ENCODE measurements at places on chromosomes 7 and 10. TPM values are rescaled to one million over a fixed set of nuclear protein-coding genes. Genes with fewer than 3 reads are reported as not detected.

DNA sequence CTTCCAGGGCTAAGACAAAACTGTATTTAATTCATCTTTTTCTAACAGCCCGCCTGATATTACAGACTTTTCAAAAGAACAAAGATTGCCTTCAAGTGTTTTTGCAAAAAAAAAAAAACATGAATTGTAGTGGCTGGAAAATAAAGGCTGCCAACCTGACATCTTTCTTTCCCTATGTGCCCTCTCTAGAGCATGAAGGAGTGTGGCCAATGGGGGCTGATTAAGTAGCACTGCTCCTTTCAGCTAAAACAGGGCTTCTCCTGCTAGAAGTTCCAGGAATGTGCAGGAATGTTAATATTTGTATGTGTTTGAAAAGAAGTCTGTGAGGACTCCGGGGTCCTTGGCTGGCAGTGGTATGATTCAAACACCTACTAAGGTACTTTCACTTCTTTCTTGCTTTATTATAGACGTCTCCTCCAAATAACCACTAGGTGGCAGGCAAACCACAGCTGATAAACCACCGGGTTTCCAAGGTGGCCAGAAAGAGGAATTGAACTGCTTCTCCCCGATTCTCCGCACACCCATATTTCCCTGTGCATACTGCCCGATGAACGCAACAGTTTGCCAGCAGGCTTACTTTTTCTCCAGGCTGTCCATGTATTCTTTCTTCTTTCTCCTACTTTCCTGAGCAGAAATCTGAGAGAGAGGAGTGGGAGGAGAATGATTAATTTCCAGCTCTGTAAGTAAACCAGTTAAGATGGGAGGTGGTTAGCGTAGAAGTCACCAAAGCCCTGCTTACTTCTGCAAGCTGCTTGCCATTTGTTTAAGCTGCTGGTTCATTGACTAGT, 56.8 kb upstream of the DGKI start:
- DNase-seq: peak; percentile 83

GRCh38 chr10:106857213-106857612, 307.3 kb downstream of the SORCS1 start:
- DNase-seq: no peak

GRCh38 chr7:11237742-11238141, 264.1 kb downstream of the PHF14 start:
- DNase-seq: no peak

GRCh38 chr7:95986178-95986764, 213.9 kb downstream of the DYNC1I1 start:
- DNase-seq: peak; percentile 91

DNA sequence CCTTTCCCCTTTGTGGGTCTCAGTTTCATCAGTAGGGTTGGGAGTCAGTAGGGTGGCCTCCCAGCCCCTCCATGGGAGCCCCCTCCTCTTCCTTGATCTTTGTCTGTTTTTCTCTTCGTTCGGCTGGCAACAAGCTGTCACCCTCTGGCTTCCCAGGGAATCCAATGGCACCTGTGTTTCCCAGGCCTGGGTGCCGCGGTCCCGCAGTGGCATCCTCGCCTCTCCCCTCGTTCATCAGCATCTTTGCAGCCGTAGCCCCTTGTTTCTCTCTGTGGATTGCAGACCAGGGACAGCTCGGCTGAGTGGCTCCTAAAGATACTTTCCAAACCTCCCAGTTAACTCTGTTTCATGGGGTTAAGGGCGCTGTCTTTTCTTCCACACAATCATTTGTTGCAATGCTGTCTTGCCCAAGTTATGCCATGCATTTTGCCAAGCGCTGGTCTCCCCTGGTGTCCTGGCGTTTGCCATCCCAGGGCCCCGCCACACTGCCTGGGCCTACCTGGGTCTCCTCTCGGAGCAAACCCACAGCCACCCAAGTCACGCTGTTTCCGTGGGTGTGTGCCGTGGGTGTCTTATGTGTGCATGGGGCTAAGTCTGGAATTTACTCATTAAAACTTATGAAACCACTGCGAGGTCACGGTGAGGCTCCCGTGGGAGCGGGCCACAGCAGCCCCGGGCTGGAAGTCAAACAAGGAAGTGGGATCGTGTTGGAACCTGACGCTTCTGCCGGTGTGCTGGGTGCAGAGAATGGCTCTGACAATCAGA, 189.4 kb upstream of the SHH start:
- DNase-seq: no peak

- peak; percentile 61 for DNase-seq
These were observed 3.4 kb upstream of the CEP41 start for GRCh38 chr7:130444234-130444633.

DNA sequence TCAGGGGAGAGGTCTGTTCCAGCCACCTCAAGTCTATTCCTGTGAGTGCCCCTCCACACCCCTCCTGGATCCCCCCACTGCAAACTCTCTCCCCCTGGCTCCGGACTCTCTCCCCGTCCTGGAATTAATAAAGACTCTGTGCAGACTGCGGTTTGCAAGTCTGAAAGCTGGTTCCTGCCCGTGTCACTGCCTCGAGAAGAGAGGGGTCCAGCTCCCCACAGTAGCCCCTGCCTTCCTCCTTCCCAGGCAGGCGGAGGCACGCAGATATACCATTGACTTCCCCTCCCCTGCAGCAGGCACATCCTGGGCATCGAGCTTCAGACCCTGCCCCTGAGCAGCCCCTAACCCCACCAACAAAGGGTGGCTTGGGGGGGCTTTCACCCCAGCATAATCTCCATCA, 2.2 kb upstream of the ELN start:
- DNase-seq: no peak

- peak; percentile 83 for DNase-seq
These were observed 46.9 kb downstream of the PRPF18 start for GRCh38 chr10:13633689-13634088.

- no peak for DNase-seq
These were observed 54.5 kb downstream of the CUL1 start for GRCh38 chr7:148753224-148753623.

GRCh38 chr7:36232971-36233550, 80.0 kb downstream of the EEPD1 start:
- DNase-seq: no peak

DNA sequence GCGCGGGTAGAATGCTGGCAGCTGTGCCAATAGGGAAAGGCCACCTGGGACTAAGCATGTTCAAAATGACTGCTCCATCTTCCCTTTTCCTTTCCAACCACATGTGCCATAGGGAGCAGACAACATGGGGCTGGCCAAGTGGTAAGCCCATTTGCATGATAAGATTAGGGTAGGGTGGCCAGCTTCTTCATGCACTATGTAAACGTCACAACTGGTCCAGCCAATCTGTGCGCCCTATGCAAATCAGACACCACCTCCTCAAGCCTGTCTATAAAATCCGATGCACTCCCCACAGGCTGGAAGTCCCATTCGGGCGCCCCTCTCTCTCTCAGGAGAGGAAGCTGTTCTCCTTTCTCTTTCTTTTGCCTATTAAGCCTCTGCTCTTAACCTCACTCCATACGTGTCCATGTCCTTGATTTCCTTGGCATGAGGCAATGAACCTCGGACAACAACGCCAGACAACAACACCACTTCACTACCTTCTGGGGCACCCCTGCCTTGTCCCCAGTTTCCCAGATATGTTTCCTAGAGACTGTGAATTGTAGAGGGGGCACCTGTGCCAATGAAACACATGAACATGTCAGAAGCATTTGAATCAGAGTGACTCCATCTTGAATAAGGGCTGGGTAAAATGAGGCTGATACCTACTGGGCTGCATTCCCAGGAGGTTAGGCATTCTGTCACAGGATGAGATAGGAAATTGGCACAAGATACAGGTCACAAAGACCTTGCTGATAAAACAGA, 19.1 kb upstream of the EXOC6 start:
- no peak for DNase-seq

DNA sequence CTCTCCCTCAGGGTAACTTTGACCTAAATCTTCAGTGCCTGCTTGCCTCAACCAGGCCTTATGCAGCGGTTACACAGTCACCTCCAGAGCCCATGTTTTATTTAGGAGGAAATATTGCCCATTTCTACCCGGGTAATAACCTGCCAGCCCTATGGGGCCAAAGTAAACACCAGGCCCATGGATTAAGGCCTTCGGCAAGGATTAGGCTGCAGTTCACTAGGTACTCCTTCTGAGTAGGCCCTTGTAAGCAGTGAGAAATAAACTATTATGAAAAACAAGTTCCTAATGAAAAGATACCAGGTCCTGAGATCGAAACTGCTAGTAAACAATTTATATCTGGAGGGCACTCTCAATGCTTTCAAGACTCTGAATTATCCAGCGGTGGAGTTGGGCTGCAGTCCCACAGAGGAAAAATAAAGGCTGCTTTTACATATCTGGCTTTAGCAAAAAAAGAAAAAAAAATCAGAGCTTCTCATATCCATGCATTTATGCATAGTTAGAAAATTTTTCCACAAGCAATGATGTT, 3.7 kb upstream of the HOXA10 start:
- no peak for DNase-seq

- DNase-seq: no peak
These were observed 7.8 kb downstream of the STK31 start for GRCh38 chr7:23717788-23718187.

DNA sequence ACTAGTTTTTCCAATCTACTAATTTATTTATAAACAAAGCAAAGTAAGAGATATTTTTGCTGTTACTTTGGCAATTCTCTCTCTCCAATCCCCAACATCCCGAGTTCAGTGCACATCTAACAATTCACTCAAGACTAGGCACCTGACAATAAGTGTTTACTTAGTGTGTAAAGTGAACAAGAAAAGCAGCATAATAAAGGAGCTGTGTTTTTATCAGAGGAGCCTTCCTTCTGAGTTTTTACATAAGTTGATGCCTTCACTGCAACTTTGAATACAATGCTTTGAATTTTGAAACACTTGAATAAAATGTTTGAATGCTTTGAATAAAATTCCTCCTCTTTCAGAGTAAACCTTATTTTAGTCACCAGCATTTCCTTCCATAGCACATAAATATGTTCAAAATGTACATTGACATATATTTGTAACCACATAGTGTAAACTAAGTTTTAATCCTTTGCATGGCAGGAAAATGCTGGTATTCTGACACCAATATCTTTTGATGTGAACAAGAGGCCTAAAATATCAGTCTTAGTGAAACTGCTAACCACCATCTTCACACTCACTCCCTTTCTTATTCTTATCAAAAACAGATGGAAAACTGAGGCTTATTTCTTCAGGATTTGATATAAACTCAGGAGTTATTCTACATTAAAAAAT, 11.4 kb downstream of the PDK4 start:
- DNase-seq: peak; percentile 40

GRCh38 chr10:74058658-74059057, 60.7 kb downstream of the VCL start:
- peak; percentile 65 for DNase-seq

GRCh38 chr7:148916186-148916585, 32.1 kb upstream of the EZH2 start:
- peak; percentile 18 for DNase-seq

DNA sequence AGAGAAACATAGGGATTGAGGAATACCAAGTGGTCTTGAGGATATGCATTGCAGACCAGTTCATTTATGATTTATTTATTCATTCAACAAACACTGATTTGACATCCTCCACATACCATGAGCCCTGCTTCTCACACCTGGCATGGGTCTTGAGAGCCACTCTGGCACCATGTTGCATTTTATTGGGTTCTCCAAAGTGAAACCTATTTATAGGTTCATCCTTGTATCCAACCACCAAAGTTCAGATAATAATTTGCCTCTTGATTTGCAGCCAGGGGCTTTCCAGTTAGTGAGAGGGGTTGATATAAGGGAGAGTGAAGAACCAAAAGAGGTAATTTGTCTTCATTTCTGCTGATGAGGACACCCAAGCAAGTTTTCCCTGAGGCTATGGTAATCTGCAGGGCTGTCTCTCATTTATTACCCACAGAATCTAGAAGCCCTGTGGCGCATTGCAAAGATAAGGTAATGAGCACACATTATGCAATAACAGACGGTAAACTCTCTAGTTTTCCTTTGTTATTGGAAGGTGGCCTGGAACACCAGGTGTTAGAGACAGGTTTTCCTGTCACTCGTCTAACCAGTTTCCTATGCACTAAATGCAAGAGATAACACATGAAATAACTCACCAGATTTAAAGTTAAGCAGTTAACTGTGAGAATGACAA, 28.8 kb upstream of the ICA1 start:
- DNase-seq: no peak

- DNase-seq: no peak
These were observed 72.2 kb downstream of the GTF2IRD1 start for GRCh38 chr7:74525881-74526280.

- DNase-seq: no peak
These were observed 92.8 kb downstream of the ZRANB1 start for GRCh38 chr10:125034675-125035074.

- DNase-seq: no peak
These were observed 525 bp downstream of the UBE2D4 start for GRCh38 chr7:43926798-43927123.

- no peak for DNase-seq
These were observed 4.4 kb upstream of the CYREN start for GRCh38 chr7:135174941-135175340.

- no peak for DNase-seq
These were observed 27.4 kb upstream of the PRKAG2 start for GRCh38 chr7:151904270-151904669.

DNA sequence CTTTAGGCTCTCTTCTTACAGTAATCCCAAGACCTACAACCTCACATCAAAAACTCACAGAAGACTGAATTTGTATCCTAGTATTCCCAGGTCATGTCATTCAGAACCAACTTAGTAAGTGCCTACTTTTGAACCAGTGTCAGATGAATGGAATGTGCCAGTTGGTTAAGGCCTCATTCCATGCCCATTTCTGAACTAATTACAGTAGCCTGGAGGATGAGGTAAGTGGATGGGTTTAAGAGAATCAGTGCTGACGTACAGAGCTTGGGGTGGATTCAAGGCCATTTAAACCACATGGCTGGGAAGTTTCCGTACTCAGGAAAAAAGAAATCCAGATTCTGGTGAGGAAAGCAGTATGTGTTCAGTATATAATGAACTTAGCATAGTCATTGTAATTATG, 21.9 kb upstream of the FOXP2 start:
- no peak for DNase-seq

GRCh38 chr10:32204606-32205005, 142.4 kb downstream of the EPC1 start:
- DNase-seq: no peak

DNA sequence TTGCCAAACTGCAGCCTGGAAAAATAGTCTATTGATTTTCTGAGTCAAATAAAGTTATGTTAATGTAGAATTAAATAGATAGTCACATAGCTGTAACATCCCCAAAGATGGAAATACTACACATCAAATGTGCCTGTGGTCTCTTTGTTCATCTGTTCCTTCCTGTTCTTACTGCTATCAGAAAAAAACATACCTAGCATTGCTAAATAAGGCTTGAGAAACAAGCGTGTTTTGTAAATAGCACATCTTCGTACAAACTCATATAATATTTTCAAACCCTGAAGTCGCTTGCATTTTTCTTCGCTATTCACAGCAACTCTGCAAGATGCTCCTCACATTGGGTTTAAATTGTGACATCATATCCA, 116.1 kb downstream of the KLF6 start:
- DNase-seq: no peak

The LIPK gene
- polyA plus RNA-seq: not detected

The ASIC3 gene
- 1.6 TPM for polyA plus RNA-seq

The FGFBP3 gene
- polyA plus RNA-seq: 0.81 TPM

The IL2RA gene
- 0.24 TPM for polyA plus RNA-seq

The MRC1 gene
- 39.4 TPM for polyA plus RNA-seq

The VAX1 gene
- not detected for polyA plus RNA-seq

The CRYGN gene
- polyA plus RNA-seq: 0.07 TPM

The FAM25G gene
- not detected for polyA plus RNA-seq

The TRIM50 gene
- polyA plus RNA-seq: 0.02 TPM

The ORC5 gene
- polyA plus RNA-seq: 9.5 TPM

The HOXA3 gene
- 2.3 TPM for polyA plus RNA-seq

The TAS2R4 gene
- 0.35 TPM for polyA plus RNA-seq

All from lung (tissue), 17 donors.